Fibroblast of skin of left quadriceps (primary cell): ENCODE measurements at places on chromosomes 2 and 18.
A peak's percentile ranks its signal among the peaks of the same experiment; 100 is the strongest.

GRCh38 chr2:15363734-15364133 is 197.4 kb downstream of the NBAS start:
- DNase-seq = no peak

- peak; percentile 67 for DNase-seq
These were observed 188.8 kb downstream of the EN1 start for GRCh38 chr2:118658596-118659198.

GRCh38 chr2:16773080-16773713 is 107.6 kb upstream of the CYRIA start:
- DNase-seq = peak; percentile 30

DNA sequence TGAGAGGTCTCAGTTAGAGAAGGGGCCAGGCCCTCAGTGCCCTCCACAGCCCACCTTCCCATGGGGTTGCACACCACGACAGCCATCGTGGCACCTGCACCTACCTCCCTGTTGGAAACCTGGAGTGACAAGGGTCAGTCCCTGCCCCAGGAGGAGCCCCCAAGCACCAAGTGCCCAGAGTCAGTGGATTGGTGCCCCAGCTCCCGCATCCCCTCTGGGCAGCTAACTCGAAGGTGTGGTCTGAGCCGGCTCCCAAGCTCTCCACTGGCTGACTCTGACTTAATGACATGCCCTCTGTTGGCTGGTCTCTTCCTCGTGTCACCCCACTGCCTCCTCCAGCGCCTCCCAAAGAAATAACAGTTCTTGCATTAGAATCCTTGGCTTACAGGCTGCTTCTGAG is 116.4 kb downstream of the NDUFA10 start:
- no peak for DNase-seq

DNA sequence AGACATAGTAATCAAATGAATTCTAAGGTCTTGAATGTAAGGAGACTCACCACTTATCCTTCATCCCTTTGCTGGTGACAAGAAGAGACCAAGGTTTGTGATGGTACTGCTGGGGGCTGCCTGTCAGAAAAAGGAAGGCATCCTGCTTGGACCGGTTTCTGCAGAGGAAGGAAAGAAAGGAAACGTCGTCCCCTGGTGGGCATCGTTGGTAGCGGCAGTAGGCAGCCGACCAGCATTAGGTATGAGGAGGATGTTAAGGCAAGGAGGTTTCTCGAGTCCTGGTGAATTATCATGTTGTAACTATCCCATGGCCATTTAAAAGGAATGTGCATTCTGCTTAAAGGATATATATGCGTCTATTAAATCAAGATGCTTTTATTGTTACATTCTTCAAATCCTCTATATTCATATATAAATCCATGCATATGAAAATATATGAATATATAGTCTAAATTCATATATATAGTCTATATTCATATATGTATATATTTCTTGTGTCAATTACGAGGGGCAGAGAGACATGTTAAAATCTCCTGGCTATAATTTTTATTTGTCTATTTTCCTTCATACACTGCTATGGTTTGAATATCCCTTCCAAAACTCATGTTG is 94.4 kb upstream of the TGFA start:
- peak; percentile 13 for DNase-seq

GRCh38 chr2:208147008-208147407 is 1.1 kb upstream of the CRYGB start:
- DNase-seq = no peak
